Cortex of kidney (tissue), 1 donor: ENCODE measurements at places on chromosomes 3 and 15.

DNA sequence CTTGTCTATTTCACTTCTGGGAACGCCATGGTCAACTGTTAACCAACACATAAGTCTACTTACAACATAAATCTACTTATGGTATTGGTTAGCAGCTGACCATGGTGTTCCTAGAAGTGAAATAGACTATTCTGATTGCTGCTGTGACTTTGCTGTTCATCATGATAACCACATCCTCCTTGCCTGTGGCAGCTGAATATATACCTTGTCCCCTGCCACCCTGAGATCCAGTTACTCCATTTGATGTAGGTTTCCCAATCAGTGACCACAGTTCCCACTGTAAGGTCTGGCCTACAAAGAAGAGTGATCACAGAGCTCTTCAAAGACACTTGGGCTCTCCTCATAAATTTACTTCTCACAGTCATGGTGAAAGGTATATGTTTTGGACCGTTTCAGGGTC lies 66.8 kb upstream of the ALDH1A3 start:
- DNase-seq: no peak

GRCh38 chr3:40877631-40878463 lies 321.5 kb upstream of the CTNNB1 start:
- no peak for DNase-seq

- no peak for DNase-seq
Measured at GRCh38 chr3:26515351-26515750, 107.2 kb upstream of the LRRC3B start.

DNA sequence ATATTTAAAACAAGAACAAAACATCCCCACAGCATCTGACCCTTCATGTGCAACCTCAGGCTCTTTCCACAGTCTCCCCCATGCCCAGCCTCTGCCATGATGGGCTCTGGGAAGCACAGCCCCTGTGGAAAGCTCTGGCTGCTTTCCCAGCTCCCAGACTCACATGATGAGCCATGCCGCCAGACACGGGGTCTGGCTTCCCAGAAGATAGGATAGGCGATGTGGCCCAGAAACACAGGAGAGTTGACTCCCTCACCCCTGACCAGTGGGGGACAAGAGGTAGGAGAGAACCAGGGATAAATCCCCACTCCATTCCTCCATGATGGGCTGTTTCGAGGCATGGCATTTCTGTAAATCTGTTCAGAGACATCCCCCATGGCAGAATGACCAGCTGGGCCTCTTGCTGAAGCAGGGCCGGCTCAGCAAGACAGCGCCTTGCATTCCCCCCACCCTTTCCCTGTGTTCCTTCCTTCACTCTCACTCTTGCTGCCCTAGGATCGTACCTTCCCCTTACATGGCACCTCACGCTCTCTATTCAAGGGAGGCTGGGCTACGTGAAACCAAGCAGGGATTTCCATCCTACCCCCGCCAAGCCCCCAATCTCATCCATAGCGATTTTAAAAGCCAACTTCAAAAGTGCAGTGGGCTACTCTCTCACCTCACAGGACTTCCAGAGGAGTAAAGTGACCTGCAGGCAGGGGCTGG lies 192.4 kb downstream of the ABHD5 start:
- no peak for DNase-seq
